HT-29 (cell line): ENCODE measurements at places on chromosomes 1 and 21. TPM values are rescaled to one million over a fixed set of nuclear protein-coding genes. Genes with fewer than 3 reads are reported as not detected.

Gene PRDM16
- total RNA-seq = 0.10 TPM in 1 of 2 replicates, not detected in the other

- DNase-seq = no peak
These were observed 2.2 kb downstream of the RPS8 start for GRCh38 chr1:44777547-44777946.

GRCh38 chr1:75672528-75673393 is 51.7 kb upstream of the ACADM start:
- peak; percentile 42 for DNase-seq

GRCh38 chr1:226946285-226946684 is 6.2 kb downstream of the COQ8A start:
- DNase-seq = no peak
